Right lung (tissue), 10 donors: ENCODE measurements at places on chromosomes 7 and 10.

DNA sequence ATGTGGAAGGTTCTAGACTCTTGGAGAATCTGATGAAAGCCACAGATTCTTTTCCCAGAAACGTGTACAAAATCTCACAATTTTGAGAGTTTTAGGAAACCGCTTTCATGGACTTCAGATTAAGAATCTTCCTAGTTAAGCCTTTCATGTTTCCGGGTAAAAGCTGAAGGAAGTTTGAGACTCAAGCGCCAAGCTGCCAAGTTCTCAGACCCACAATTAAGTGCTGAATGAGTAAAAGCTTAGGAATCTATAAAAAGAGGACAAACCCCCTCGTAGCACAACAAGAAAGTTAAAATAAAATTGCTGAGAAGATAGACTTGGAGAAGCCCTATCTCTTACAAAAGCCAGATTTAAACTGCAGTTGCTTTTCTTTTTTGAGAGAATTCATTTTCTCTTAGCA, 99.6 kb downstream of the ST8SIA6 start:
- no peak for DNase-seq

GRCh38 chr7:28297801-28298459, 114.4 kb upstream of the CREB5 start:
- no peak for DNase-seq

DNA sequence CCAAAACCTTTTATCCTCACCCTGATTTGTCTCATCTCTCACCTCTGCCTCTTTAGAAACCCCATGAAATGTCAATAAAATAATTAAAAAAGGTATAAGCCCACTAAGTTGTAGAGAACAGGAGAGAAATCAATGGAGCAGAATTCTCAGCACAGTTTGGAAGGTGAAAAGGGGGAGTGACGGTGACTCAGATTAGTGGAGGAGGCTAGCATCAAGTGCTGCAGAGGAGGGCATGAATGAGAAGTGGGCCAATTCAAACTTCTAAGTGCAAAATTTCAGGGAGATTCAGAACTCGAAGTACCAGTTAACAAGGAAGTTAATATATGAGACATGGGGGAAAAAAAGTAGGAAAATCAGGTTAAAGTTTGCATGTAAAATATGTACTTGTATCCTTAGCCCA, 34.9 kb upstream of the ETV1 start:
- no peak for DNase-seq

GRCh38 chr10:124791547-124792348, at the start of gene EEF1AKMT2:
Gene EEF1AKMT2, minus strand, starts transcription at chr10:124791887. Its CDS starts 54 bp downstream, at chr10:124791833.
- DNase-seq: peak; percentile 89

DNA sequence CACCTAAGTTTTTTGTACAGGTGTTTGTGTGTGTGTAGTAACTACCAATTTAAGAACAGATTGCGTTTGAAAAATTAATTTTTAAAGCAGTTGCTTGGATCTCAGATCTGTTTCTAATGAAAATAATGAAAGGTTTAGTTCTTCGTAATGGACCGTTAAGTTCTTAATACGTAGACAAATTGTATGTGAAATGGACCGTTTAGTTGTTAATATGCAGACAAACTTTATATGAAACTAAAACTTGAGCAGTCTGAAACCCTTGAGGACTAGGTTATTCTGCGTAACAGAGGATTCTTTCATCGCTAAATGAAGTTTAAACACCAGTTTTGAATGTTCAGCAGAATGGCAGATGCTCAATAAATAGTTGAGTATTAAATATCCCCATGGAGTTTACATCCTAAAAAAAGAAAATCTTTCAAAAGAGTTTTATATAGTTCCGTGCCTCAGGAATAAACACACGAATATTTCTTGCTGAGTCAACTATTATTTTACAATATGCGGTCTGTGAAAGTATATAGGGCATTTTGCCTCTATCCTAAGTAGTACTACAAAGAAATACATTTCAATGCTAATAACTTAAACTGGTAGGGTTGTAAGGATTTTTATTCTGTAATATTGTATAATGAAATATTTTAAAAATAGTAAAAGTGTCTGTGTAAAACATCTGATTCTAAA, 1.2 kb downstream of the DBF4 start:
- DNase-seq: peak; percentile 11

- DNase-seq: no peak
These were observed 47.9 kb downstream of the PIP4K2A start for GRCh38 chr10:22666287-22667092.

GRCh38 chr10:120161111-120161510, 268.6 kb downstream of the SEC23IP start:
- DNase-seq: no peak

DNA sequence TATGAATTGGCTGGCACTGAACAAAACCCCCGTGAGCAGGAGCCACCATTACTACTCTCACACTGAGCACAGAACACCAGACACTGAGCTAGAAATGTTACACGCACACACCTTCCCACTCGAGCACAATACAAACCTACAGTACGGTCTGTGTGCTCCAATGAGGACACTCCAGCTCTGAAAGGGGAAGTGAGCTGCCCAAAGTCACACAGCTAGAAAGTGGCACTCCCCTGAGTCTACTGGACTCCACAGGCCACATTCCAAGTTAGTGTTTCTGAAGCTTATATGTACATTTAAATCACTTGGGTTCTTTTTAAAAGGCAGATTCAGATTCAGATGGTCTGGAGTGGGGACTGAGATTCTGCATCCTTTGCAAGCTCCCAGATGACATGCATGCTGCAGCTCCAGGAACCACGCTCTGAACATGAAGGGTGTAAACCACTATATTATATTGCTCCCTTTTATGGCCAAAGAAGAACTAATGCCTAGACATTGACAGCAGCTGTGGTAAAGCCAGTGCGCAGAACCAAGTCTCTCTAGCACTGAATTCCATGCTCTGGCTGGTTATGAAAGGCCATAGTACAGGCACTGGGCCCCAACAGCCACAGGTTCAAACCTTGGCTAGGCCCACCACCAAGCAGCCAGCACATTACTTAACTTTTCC, 77.1 kb downstream of the FRMPD2 start:
- no peak for DNase-seq

DNA sequence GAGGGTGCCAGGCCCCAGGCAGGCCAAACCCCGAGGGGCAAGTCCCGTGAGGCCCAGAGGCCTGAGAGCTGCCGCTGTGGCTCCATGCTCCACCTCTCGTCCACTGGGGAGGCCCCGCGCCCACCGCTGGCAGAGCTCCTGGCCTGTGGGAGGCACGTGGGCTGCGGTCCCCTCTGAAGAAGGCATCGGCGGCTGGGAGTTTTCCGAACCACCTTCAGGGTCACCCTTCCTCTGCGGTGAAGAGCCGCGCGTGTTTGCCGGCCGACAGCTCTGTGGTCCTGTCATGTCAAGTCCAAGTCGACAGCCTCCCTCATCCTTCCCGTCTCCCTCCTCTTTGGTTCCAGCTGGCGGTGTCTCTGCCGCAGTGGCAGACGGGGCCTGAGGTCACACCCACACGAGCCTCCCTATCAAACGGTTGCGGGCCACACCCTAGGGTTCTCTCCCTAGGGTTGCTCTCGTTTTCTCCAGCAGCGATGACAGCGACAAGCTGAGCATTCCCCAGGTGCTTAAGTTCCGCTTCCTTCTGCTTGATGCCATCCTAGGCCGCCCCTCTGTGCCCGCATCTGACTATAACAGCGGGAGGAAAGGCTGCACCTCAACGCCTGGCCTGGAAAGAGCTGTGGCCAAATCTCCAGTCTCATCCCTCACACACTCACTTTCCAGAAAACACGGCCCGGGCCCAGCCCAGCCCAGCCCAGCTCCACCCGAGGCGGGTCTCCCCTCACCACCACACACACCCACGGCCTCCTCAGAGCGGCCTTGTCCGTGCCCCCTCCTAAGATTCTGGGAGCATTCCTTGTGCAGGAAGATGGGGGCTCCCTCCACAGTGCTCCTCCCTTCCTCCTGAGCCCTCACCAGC, 185.0 kb downstream of the ELFN1 start:
- no peak for DNase-seq

GRCh38 chr10:108616559-108617285, 1306.6 kb downstream of the XPNPEP1 start:
- DNase-seq: no peak

DNA sequence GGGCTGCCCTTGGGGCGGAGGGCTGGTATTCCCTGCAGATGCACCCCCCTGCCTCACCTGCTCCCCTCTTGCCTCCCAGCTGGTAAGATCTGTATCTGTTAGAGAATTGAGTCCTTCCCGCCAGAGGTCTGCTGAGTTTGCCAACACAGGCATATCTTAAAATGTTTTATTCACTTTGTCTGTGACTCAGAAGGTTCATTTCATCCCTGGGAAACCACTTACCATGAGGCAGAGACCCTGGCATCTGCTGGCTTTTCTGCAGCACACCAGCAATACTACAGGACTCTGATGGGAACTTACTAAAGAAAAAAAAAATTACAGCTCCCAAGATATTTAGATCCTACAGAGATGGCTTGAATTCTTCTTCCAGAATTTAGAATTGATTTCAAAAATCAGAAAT, 131.3 kb downstream of the PLPP4 start:
- no peak for DNase-seq

DNA sequence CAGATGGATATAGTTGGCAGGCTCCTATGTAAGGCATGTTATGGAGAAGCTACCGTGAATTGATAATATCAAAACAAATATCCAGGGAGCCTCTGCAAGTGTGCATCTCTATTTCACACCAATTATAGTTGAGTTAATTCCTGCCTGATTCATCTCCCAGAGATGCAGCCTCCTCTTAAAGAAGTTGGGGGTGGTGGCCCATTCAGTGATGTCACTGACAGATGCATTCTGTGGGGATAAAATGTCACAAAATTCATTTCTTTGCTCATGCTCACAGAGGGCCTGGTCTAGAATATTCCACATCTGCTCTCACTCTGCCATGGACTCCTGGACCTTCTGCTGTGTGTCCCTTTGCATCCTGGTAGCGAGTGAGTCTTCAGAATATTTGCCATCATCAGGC, 189.1 kb upstream of the PRSS1 start:
- no peak for DNase-seq

GRCh38 chr10:127906548-127907377, at the start of gene PTPRE:
Gene PTPRE, plus strand, starts transcription at chr10:127907103. Its CDS starts 133,779 bp downstream, at chr10:128040882.
- DNase-seq: peak; percentile 51

GRCh38 chr10:132742167-132742836, 43.6 kb downstream of the NKX6-2 start:
- no peak for DNase-seq

- DNase-seq: no peak
These were observed 338.1 kb upstream of the SEMA3C start for GRCh38 chr7:81256991-81257390.

DNA sequence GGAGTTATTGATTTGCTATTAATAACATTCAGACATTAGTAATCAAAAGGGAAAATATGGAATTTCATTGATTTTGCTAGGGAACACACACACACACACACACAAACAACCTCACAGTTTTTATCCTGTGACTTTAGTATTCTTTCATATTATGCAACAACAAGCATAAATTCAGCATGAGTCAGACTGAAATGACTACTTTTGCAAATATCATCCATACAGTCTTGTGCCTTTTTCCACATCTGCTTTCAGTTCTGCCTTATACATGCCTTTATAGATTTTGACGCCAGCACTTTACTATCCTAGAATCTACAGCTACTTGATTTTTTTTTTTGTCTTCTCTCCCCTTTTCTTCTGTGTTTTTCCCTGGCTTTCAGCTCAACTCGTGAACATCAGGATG, 975.8 kb upstream of the LRRTM3 start:
- no peak for DNase-seq

DNA sequence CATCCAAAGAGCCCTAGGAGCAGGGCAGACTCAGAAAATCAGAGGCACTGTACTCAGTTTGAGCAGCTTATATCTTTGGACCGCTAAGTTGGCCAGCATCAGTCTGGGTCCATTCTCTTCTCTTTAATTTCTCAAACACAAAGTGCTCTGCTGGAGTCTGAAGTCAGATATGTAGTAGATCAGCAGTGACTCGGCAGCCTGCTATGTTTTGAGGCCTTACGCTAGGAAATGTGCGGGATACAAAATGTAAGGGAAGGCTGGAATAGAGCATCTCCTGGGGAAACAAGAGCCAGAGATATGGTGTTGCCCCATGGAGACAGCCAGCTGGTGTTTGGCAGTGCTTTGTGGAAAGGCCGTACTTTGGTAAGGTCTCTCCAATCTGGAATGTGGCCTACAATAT, 60.6 kb upstream of the VKORC1L1 start:
- no peak for DNase-seq

- DNase-seq: peak; percentile 29
These were observed 36.7 kb upstream of the SLIT1 start for GRCh38 chr10:97222326-97222961.

DNA sequence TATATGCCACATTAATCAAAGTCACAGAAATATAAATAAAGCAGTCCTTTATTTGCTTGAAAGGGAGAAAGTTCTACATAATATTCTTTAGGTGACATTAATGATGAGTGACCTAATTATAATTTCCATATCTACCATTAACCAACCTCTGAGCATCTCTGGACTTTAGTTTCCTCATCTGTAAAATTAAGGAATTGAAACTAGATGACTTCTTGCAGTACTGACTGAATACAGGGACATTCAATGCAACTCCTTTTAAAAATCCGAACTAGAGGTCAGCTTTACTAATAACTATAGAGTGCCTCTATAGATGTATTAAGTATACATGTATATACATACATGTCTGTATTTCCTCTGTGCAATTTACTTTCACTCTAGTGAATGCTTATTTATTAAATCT, 3.9 kb downstream of the FMC1 start:
- DNase-seq: no peak

DNA sequence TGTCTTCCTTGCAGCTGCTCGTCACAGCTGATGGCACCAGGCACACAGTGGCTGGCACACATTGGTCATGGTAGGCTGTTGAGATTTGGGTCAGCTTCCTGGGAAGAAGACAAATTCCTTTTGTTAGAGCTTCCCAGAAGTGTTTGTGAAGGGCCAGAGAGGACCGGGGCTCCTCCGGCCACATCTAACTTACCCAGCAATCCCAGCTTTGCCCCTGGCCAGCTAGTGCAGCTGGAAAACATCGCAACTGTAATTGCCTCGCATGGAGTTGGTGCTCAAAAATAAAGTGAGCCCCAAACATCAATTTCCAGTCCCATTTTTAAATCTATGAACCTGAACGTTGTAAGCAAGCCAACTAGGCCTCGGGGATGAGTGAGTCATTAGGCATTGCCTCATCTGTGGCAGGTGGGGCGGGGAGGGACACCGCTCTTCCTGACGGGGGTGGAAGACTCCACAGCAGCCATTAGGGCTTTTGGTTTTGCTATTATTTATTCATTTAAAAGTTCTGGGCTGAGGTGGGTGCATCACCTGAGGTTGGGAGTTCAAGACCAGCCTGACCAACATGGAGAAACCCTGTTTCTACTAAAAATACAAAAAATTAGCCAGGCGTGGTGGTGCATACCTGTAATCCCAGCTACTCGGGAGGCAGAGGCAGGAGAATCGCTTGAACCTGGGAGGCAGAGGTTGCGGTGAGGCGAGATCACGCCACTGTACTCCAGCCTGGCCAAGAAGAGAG, 12.4 kb downstream of the CPA5 start:
- no peak for DNase-seq

- DNase-seq: peak; percentile 59
These were observed 2.0 kb downstream of the FLNC start for GRCh38 chr7:128831994-128832879.

GRCh38 chr7:44366986-44367385, 41.6 kb upstream of the CAMK2B start:
- DNase-seq: no peak
